ENCODE measurements at places on chromosomes 13 and 19.

DNA sequence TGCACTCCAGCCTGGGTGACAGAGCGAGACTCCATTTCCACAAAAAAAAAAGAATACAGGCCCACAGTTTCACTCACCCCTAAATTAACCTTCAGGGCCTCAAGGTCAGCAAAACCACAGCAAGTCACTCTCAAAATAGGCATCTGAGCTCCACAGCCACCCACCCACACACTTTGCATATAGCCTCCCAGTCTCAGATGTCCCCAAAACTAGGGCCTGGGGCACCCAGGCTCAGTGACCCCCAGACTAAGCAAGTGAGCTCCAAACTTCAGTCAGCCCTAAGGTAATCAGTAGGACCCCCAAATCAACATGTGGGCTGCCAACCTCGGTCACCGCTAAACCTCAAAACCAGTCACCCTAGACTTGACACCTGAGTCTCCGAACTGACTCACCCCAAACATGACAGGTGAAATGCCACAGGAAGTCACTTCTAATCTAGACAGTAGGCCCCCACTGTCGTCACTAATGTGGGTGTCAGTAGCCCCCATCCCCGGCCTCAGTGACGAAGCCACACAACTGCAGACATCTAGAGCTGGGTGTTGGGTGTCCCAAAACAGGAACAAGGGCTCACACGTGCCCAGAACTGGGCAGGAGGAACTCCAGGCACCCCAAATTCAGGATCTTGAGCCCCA, 13.9 kb downstream of the RABAC1 start:
- DNase-seq, result no peak

- DNase-seq, result peak; percentile 86
Observed at GRCh38 chr13:101486708-101487437, 34.4 kb downstream of the ITGBL1 start.

DNA sequence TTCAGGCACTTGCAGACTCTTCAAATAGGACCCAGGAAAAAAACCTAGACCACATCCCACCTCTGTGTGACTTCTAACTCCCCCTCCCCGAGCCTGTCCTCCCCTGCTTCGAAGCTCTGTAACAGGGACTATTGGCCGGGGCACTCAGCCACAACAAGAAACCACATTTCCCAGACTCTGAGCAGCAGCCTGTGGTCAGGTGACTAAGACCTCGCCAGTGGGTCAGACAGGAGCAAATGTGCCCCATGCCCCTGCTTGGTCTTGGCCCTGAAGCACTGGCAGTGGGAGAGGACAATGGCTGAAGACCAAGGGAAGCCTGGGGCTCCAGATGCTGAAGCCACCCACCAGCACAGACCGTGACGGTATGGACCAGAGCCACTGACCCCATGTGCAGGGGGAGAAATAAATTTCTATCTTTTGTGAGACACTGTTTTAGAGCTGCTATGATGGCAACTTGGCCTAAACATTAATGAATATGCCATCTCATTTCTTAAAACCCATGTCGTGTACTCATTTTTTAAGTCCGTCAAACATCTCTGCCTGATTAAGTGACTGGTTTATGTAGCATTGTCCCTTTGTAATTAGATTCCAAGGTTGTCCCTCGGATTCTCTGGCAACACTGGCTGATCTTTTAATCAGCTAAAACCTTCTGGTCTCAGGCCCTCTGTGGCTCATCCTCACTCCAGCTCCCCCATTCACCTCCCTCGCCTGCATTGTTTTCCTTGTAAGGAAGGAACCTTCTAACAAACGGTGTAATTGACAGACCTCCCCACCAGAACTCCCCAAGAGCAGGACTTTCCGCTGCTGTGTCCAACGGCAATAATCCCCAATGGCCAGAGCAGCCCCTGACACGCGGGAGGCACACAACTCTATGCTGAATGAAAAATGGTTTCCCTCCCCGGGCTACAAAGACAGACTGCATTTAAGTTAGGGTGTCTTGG, 98.4 kb downstream of the STK24 start:
- DNase-seq, result no peak

- no peak for DNase-seq
Observed at GRCh38 chr13:63304497-63304896, 1888.8 kb upstream of the PCDH20 start.

- no peak for DNase-seq
Observed at GRCh38 chr19:50427997-50428425, 4.7 kb upstream of the MYBPC2 start.

GRCh38 chr13:43758834-43759233, 27.9 kb downstream of the ENOX1 start:
- DNase-seq, result no peak

DNA sequence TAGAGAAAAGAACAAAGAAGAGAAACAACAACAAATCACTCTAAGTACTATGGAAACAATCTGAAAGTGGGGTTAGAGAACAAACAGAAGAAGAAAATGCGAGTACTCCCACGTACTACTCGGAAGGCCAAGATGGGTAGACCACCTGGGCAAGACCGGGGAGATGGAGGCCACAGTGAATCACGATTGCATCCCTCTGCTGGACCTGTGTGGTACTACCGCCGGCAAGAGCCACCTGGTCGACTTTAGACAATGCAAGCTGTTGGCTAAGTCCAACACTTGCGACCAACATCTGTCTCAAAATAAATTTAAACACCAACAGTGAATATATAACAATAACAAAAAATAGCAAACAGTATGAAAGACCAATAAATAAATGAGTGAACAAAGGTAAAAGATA, 45.5 kb upstream of the ZNF91 start:
- no peak for DNase-seq

- no peak for DNase-seq
Observed at GRCh38 chr13:35484384-35484783, 7.9 kb upstream of the MAB21L1 start.

DNA sequence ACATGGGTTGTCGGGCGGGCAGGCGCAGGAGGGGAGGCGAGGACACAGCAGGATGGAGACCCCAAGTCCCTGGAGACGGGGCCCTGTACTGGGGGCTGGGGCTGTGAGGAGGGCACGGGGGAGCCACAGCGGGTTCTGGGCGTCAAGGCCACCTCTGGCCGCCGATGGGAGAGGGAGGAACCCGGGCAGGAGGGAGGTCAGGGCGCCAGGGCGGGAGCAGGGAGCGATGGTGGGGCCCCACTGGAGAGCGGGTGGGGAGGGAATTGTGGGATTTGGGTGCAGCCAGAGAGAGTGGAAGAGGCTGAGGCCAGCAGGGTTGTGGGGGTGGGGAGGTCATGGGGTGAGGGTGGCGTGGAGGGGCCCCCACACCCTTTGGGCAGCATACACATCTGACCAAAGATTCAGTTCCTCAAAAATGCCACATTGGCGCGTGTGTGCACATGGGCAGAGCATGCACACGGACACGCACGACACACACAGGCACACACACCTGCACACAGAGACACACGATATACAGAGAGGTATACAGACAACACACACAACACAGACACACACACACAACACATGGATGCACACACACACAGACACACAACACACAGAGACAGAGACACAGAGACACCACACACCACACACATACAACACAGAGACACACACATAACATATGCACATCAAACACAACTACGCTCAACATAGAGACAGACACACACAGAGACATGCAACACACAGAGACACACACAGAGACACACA, 54.9 kb downstream of the AP1M1 start:
- DNase-seq, result no peak

DNA sequence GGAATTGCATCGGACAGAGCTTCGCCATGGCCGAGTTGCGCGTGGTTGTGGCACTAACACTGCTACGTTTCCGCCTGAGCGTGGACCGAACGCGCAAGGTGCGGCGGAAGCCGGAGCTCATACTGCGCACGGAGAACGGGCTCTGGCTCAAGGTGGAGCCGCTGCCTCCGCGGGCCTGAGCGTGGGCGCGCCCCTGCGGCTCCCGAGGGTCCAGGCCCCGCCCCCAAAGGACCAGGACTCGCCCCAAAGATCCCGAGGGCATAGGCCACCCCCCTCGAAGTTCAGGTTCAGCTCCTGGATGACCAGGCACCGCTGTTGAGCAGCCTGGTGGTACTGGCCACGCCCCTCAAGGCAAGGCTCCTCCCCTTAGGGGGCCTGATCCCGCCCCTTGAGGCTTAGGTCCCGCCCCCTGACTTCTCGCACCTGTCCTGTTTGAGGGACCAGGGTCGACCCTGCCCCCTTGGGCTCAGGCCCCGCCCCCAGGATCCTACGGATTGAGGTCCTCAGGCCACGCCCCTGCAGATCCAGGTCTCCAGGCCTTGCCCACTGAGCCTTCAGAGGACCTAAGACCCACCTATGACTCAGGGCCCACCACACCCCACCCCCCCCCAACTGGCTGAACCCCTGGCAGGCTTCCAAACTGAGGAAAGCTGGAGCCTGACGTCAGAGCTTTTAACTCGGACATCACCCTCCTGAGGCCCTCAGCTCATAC, 43.1 kb downstream of the CYP4F22 start:
- DNase-seq, result no peak

DNA sequence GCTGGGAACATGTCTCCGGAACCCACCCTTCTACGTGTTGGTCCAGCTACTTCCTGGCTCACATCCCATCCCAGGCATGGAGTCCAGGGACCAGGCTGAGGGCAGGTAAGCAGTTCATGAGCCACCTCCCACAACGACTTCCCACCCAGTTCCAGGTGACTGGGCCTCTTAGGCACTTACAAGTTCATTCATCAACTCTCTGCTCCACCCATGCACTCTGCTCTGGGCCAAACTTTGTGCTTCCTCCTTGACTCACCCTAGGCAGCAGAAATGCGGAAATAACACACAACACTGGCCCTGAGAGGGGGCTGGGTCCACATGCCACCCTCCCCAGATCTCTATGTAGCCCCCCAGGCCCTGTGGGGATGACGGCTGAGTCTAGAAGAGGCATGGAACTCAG, 20.5 kb downstream of the IQCN start:
- no peak for DNase-seq

- DNase-seq, result no peak
Observed at GRCh38 chr19:41981724-41982123, 12.3 kb downstream of the ATP1A3 start.

DNA sequence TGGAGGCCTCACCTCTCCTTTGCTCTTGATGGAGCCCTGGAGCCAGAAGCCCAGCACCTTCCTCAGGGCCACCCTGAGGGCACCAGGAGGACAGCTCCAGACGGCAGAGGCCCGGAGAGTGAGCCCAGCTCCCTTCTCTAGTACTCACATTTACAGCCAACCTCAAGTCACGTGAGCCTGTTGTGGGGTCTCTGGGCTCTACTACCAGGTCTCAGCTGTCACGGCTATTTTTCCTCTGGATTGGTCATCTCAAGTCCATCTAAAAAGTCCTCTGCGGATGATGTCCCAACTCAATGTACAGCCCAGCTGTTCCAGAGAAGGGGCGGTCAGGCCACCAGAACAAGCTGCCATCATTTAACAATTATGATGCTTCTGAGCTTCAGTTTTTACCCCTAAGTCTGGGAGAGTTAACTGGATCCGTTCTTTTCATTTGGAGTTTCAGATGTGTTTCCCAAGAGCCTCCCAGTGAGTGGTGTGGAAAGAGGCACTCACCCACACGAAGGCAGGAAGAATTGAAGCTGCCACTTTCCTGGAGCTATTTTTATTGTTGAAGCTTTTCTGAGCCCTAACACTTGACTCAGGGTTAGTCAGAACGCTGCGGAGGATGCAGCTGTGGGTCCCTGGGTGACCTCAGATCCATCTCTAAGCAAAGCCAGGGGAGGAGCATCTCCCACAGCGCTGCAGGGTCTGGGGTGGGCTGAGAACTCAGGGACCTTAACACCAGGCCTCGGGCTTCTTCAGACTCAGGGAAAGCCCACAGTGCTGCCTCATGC, 143.5 kb upstream of the UBL3 start:
- no peak for DNase-seq

DNA sequence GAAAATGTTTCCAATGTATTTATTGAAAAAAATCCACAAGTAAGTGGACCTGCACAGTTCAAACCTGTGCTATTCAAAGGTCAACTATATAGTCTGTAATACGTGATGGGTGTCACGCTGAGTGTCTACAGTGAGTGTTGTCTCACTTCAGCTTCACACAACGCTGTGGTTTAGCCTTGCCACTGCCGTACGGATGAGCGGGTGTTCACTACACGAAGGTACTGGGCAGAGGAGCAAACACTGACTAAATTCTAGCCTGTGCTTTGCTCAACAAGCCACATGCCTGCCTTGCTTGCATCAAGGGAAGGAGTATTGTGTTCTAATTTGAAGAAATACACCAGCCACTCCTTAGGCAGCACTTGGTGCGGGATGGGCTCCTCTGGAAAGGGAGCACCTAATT, 3.4 kb upstream of the FFAR3 start:
- no peak for DNase-seq

- no peak for DNase-seq
Observed at GRCh38 chr19:3753631-3754410, 7.7 kb downstream of the APBA3 start.

GRCh38 chr13:58134012-58134411, 502.5 kb downstream of the PCDH17 start:
- DNase-seq, result no peak

DNA sequence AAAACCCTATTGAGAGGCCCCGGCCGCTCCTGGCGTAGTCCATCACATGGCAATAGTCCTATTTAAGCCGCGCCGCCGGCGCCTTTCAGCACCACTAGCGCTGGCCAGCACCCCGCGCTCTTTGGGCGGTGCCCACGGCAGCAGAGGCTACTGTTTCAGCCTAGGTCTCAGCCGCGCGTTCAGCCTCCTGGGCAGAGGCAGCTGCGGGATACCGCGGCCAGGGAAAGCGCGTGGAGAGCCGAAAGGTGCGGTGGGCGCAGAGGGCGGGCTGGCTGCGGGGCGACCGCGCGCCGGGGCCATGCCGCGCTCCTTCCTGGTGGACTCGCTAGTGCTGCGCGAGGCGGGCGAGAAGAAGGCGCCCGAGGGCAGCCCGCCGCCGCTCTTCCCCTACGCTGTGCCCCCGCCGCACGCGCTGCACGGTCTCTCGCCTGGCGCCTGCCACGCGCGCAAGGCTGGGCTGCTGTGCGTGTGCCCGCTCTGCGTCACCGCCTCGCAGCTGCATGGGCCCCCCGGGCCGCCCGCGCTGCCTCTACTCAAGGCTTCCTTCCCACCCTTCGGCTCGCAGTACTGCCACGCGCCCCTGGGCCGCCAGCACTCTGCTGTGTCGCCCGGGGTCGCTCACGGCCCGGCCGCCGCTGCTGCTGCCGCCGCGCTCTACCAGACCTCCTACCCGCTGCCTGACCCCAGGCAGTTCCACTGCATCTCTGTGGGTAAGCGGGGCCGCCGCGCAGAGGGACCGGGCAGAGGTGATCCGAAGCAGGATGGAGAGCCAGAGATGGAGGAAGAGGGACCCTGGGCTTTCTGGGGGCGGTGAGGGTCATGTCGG, at the start of gene GSX1:
Gene GSX1, plus strand, starts transcription at position 91 of the 826 bp plus-strand sequence. Its CDS starts 208 bp downstream, at position 299.
- DNase-seq, result peak; percentile 24

DNA sequence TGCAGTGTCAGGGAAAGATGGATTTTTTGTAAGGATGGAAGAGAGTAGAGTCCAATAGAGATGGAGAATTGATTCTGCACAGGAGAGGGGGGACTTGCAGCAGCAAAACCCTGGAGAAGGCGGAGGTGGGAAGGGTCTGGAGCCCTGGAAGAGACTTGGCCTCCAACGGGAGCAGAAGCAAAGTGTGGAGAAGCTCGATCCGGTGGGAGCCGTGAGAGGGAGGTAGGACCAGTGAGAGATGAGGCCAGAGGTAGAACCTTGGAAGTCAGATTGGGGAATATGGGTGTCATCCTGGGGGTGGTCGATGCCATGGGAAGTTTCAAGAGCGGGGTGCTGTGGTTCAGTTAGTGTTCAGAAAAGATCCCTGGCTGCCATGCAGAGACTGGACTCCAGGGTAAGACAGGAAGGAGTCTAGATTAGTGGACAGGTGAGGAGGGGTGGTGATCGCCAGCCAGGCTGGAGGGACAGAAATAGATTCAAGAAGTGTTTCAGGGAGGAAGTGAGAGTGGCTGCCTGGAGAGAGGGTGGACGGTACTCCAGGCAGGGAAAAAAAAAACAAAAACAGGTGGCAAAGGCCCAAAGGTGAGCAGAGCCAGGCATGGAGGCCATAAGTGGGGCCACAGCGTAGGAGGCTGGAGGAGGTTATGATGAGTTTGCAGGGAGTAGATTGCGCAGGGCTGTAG, 2.6 kb downstream of the PPP5C start:
- no peak for DNase-seq

Measured in NCI-H2081 (cell line).